EL (cell line): ENCODE measurements at places on chromosomes 3 and 15.

GRCh38 chr3:17852217-17852616 is 109.8 kb upstream of the TBC1D5 start:
- DNase-seq: no peak

DNA sequence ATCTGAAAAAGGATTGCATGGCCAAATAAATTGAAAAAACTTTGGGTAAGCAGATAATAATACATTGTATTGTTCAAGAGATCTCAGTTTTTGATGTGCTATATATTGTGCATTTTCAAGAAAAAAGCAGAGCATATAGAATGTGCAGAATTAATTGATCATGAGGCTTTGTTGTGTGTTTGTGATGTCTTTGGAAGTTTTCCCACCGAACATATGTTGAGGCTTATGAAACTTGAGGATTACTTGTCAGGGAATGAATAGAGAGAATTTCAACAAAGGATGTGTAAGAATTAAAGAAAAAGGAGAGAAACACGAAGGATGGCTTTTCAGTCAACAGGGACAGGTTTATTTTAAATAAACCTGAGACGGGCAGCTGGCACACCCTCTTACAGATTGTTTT is 232.5 kb upstream of the POU1F1 start:
- no peak for DNase-seq

- DNase-seq: no peak
These were observed 23.0 kb downstream of the ACSBG1 start for GRCh38 chr15:78211189-78211921.

DNA sequence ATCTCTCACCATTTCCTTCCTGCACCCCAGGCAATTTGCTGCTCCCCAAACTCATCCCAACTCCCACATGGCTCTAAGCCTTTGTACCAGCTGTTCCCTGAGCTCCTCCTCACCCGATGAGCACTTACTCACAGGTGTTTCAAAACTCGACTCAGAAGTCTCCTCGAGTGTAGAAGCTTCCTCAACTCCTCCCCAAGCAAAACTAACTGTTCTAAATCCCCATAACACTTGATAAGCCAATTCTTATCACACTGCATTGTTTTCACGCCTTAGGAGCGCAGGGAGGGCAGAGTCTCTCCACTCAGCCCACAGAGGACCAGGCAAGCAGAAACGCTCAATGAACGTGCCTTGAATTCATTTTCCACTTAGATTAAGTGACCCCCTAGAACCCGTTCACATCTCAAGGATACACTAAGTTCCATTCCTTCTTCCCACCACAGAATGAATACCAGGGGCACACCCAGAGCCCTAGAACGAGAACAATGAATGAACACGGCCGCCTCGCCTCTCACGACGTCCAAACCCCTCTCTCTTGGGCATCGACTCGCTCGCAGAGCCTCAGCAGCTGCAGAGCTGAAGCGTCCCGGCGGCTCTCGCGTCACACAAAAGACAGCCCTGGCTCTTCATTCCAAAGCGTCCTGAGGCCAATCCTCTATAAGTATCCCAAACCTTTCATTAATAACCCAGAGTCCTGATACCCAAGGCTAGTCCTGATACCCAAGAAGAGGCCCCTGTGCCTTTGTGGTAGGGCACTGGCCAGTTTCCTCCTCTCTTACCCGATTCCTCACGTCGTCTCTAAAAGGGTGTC is 1.1 kb downstream of the RAF1 start:
- peak; percentile 43 for DNase-seq

- no peak for DNase-seq
These were observed 86.8 kb upstream of the NR2F2 start for GRCh38 chr15:96243701-96244100.

GRCh38 chr15:50143255-50143860 is 24.3 kb upstream of the ATP8B4 start:
- no peak for DNase-seq

DNA sequence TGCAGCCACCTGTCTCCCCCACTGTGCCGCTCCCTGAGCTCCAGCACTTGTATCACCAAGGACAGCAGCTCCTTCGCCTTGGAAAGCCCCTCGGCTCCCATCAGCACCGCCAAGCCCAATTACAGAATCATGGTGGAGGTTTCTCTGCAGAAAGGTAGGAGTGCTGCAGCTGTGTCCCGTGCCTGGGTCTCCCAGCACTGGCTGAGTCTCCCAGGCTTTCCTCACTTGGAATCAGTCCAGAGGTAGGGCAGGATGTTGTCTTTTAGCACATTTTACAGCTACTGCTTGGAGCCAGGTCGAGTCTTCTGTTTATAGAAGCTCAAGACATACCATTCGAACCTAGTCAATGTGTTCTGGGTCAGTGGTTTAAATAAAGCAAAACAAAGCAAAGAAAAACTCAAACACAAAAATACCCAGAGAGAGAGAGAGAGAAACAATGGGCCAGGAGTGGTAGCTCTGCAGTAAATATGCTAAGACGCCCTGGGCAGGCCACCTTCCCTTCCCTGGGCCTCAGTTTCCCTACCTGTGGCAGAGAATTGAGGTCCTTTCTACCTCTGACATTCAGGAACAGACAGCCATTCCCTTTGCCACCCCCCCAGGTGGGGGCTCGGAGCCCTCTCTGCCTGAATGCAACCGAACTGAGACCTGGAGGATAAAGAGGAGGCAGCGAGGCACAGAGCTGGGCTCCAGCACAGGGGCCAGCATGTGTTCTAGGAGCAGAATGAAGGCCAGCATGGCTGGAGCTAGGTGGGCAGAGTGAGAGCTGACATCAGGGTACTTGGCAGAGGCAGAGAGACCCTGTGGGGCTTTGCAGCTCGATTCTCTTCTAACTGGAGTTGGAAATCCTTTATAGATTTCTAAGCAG is 44.1 kb downstream of the STARD5 start:
- DNase-seq: no peak

DNA sequence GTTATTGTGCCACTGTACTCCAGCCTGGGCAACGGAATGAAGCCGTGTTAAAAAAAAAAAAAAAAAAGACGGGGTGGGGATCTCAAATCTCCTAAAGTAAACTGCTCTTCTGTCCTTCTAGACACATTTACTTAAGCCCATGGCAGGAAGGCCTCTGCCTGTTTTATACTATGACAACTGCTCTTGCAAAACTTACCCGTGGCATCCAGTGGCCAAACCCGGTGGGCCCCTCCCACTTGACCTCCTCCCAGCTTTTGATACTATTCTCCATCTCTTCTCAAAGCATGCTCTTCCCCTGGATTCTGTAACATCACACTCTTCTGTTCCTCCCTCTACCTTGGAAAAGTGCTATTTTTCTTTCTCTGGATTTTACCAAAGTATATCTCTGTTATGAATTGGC is 112.2 kb downstream of the RFTN1 start:
- no peak for DNase-seq

DNA sequence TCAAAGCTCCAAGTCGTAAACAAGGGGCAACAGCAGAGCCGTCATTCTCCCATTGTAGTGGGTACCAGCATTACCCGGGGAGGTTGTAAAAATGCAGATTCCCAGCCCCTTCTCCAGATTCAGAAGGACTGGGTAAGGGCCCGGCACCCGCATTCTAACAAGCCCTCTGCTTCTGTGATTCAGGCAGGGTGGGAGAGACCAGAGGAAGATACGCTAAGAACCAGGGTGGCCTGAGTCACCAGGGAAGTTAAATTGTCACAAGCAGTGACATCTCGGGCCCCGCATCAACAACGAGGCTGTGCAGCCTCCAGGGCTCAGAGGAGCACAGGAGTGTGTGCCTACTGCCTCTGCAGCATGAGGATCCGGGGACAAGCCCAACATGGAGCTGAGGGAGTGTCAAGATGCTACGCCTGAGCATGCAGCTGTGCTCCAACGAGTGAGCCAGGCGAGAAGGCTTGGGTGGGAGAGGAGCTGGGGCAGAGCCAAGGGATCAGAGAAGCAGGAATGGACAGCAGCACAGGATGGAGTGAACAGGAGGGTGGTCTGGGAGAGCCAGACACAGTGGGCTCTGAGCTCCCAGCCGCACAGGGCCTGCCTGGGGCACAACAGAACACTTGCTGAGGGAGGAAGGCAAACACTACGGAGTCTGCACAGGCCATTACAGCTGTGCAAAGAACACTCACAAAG is 68.5 kb downstream of the CPN2 start:
- no peak for DNase-seq

GRCh38 chr3:171257251-171258203 is 202.7 kb downstream of the TNIK start:
- DNase-seq: peak; percentile 88

GRCh38 chr3:187932530-187932929 is 187.3 kb upstream of the BCL6 start:
- DNase-seq: no peak

DNA sequence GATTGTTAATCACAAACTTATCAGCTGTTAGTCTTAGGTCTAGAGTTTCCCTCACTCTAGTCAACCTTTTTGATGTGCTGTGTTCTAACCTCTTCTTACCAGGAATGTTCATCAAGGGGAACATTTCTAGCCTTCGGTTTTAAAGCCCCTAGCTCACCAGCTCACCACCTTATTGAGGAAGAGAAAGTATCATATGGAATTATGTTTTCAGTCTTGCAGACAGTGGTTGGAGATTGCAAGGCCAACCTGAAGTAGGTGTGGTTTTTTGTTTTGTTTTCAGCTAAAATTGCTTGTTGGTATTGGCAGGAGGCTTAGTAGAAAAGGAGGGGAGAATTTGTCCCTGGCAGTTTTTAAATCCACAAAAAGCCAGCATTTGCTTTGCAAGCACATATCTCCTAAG is 48.4 kb upstream of the CCDC80 start:
- DNase-seq: no peak

GRCh38 chr15:81502439-81502838 is 128.4 kb upstream of the TMC3 start:
- peak; percentile 8 for DNase-seq

GRCh38 chr15:96978937-96979473 is 648.5 kb downstream of the NR2F2 start:
- DNase-seq: no peak

- DNase-seq: peak; percentile 43
These were observed 38.9 kb upstream of the SNTN start for GRCh38 chr3:63613561-63613960.

- no peak for DNase-seq
These were observed 749.6 kb upstream of the LMCD1 start for GRCh38 chr3:7752005-7752404.

DNA sequence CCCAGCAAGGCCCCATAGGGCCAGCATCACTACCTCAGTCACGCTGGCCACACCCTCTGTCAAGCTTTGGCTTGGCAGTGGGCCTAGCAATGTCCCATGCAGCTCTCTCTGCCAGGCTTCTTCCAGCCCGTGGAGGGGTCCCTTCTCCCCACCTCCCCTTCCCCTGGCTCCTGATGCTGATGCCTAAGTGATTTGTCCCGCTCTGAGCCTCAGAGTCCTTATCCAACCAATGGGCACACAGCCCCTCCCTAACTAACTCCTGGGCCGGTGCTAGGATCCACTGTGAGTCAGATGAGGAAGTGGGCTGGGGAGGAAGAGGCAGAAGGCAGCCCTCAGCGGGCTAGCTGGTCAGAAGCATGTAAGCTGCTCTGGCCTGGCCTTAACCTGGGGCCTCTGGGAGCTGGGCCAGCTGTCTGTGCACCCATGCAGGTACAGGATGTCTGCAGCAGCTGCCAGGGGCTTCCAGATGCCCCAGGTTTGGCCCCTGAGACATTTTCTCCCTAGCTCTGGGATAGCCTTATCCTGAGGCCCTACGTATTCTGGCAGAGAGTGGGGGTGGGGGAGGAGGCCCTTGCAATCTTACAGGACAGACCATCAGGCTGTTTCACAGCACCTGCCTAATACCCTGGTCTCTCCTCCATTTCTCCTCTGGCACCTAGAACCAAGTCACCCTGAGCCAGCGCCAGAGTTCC is 740 bp upstream of the ZBTB47 start:
- DNase-seq: peak; percentile 88

DNA sequence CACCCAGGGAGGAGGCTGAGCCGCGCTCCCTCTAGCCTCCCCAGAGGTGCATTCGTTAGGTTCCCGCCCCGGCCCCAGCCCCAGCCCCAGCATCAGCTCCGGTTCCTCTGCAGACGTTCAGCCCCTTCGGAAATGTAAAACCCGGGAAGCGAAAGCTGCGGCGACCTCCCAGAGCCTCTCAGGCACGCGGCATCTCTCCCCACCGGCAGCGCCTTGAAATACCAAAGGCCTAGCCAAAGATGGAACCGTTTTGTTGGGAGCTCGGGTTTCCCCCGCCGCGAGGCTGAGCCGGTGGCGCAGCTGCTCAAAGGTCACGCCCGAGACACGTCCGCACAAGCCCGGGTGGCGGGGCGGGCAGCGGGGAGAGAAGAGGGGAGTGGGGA is 77.8 kb upstream of the HES1 start:
- peak; percentile 44 for DNase-seq

- DNase-seq: no peak
These were observed 240.4 kb downstream of the RBMS3 start for GRCh38 chr3:29521293-29521692.

DNA sequence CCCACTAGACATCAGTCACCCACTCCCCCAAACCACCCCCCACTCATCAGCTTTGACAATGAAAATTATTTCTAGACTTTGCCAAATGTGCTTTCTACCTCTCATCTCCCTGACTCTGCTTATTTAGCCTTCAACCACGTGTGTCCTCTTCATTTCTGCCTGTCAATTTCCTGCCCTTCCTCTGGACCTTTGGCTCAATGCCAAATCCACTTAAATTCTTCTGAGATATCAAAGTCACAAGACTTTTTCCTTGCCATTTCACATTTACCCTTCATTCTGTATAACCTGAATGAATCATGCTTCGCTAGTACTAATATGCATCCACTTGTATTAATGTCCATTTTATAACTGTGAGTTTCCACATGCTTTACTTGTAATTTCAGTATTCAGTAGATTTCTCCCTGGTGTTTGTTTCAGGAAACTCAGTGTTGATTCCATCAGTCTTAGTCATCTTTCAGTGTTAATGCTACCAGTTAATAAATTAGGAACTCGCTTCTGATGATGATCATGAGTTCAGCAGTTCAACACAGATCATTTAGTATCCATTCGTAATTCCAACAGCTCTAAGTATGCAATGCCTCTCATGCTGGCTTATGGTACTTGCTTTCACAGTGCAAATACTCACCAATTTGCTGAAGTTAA is 128.2 kb upstream of the OSTN start:
- peak; percentile 34 for DNase-seq
